Caki2 (cell line): ENCODE measurements at places on chromosomes 2 and 18.
A peak's percentile ranks its signal among the peaks of the same experiment; 100 is the strongest.

- no peak for DNase-seq
These were observed 91.9 kb upstream of the POU3F3 start for GRCh38 chr2:104762031-104762430.

DNA sequence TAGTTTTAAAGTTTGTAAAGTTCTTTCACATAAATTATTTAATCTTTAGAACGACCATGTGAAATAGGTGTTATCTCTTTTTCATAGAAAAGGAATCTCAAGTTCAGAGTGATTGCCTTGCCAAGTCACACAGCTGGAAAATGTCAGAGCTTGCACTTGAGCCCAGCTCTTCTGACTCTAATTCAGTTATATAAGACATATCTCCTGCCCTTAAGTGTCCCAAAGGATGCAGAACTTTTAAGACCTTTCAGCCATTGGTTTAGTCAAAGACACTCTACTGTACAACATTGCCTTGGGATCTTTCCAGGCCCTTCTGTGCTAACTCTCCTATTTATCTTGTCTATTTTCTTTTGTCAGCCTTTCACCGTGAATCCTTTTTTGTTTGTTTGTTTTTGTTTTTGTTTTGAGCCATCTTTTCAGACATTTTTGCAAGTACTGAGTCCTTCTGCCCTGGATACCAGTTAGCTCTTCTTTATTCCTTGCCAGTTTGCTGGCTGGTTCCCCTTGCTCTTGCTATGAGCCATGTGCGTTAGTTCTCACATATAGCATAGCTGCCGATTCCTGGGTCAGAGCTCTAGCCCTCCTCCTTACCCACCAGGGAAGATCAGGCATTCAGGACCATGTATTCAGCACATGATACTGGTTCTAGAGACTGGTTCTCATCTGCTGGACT is 160.0 kb upstream of the MYO3B start:
- DNase-seq: no peak

DNA sequence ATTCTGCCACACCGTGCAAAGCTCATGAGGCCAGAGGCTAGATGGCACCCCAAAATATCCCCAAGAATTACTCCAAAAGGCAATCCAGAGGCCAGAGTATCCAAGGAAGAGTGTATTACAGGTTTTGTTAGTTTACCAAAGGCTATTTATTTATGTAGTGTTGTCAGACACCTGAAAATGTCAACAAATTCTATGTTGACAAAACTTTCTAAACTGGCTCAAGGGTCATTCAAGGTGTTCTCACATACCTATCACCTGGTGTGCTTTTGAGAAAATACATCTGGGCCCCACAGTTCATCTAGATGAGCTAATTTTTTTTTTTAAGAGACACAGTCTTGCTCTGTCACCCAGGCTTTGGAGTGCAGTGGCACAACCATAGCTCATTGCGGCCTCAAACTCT is 12.4 kb upstream of the DTNB start:
- DNase-seq: no peak

GRCh38 chr2:198279026-198279425 is 474.6 kb downstream of the PLCL1 start:
- DNase-seq: no peak

- no peak for DNase-seq
These were observed 500.6 kb upstream of the MYT1L start for GRCh38 chr2:2831633-2832032.

DNA sequence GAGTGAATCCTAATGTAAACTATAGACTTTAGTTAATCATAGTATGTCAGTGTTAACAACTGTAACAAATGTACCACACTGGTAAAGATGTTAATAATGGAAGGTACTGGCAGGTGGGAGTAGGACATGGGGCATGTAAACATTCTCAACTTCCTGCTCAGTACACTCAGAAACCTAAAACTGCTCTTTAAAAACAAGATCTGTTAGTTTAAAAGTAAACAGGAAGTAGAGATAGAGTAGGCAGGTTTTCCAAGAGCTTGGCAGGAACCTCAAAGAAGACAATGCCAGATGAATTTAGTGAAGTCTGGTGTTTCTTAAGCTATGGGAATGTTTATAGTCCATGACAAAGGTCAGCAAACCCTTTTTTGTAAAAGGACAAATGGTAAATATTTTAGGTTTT is 46.6 kb downstream of the CCDC138 start:
- DNase-seq: no peak

GRCh38 chr2:61538920-61539520 is 864 bp upstream of the XPO1 start:
- DNase-seq: no peak

DNA sequence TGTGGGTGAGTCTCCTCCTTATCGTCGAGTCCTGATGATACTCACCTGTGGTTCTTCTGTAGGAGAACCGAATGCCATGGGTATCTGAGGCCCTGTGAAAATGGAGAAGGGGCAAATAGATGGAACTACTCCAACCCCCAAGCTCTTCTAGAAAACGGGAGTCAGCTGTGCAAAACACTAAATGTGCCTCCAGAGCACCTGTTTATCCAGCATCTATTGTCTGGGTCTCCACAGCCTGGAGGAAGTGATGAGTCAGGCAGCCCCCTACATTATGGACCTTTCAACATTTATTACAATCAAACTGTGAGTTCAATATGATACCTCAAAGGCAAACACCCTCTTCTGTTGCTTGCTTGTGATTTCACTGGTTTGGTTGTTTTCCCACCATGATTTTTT is 9.8 kb upstream of the LRRFIP1 start:
- no peak for DNase-seq

GRCh38 chr2:235614900-235615712 is 121.3 kb downstream of the AGAP1 start:
- peak; percentile 7 for DNase-seq

- DNase-seq: no peak
These were observed 717.9 kb upstream of the SLC8A1 start for GRCh38 chr2:41169744-41170143.

GRCh38 chr2:218169757-218170546 is 3.2 kb upstream of the CXCR1 start:
- no peak for DNase-seq

DNA sequence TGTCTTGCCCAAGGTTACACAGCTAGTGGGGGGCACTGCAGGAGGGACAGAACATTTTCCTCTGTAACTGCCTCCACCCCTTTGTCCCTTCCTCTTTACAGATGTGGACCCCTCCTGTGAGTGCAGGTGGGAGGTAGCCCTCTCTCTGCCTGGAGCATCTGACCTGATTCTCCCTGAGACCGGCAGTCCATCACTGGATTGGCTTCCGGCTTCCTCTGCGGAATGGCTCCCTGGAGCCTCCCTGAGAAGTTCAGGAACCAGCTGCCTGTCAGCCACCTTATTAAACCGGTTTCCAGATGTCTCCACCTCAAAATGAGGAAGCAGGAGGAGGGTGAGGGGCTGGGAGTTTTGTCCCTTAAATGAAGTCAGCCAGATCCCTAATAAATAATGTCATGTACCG is 67.3 kb upstream of the TNP1 start:
- no peak for DNase-seq

DNA sequence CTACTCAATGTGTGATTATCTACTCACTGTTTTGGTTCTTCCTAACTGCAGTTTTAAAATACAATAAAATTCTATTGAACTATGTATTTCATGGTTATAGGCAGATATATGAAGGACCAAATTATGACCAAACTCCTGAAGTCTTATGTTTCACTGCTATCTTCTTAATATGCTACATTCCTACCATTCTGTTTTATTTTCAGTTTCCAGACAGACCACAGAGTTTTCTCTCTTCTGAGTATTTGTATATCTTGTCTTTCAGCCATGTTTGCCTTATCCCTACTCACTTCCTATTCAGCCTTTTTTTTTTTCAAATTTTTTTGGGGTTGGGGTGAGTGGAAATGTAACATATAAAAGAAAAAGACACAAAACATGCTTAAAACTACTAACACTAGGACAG is 6.3 kb downstream of the RFTN2 start:
- no peak for DNase-seq

GRCh38 chr2:65129286-65129825 is 550 bp downstream of the RAB1A start:
- no peak for DNase-seq

- DNase-seq: no peak
These were observed 27.5 kb upstream of the ALPP start for GRCh38 chr2:232350804-232351685.

DNA sequence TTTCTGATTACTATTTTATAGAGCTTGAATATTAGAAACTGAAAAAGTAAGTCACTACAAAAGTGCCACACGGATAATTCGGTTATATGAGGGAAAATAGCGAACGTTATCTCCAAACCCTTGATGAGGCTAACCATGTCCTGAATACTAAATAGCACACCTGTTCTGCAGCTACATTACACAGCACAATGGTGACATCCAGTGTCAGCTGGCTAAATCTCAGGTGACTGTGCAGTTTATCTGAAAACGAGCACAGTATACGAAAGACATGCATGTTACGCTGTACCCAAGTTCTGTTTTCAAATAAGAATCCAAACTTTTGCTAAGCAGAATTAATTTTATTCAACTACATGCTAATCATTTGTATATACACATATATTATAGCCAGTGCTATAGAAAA is 9.0 kb downstream of the CCDC68 start:
- no peak for DNase-seq

- no peak for DNase-seq
These were observed 16.1 kb downstream of the GAREM1 start for GRCh38 chr18:32454593-32454992.

GRCh38 chr2:124975224-124975623 is 950.1 kb downstream of the CNTNAP5 start:
- no peak for DNase-seq

DNA sequence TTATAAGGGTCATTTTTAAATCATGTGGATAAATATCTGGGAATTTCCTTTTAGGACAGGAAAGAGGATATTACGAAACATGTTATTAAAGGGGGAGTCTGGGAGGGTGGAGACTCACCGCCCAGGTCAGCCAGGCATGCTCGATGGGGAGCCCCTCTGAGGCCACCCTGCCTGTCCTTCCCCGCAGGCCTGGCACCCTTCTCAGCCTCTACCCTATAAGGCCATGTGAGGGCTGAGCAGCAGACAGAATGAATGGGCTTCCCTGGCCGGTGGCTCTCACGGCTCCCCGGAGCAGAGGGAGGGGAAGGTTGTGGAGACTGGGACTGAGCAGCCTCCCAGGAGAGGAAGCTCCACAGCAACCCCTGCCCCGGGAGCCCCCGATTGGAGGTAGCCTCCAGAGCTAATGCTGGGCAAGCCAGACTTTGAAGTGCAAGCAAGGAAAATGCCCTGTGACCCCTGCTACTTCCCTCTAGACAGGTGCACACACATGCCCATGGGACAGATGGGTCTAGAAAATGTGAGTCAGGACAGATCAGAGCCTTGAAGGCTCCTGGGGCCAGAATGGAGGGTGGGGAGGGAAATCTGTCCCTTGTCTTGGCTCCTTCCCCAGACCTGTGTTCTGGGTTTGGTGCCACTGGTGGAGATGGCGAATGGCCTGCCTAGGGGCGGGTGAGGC is 13.2 kb upstream of the ARMC9 start:
- DNase-seq: no peak

GRCh38 chr2:219230059-219230540 is 494 bp downstream of the ANKZF1 start:
- DNase-seq: peak; percentile 54

GRCh38 chr2:76157531-76157930 is 446.8 kb upstream of the GCFC2 start:
- no peak for DNase-seq

DNA sequence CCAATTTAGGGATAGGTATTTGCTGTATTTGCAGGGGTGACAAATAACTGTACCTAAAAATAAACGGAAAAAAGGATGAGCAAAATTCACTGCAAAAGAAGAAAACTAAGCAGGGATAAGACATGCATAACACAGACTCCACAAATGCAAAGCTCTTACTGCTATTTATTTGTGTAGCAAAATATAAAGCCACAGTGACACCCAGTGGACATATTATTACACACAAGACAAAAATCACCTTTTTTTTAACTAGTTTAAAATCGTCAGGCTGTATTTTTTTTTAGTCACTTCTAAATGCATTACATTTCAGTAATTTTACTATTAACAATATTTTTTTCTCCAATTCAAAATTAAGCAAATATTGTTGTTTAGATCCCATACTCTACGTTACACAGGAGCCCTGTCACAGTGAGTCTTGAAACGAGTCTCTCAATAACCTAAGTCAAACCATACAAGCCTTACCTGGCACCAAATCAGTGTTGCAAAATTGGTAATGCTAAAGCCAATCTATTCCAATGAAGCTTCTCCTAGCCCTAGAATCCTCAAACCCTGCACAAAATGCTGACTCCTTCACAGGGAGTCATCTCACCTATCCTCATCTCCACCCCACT is 23.7 kb downstream of the METTL4 start:
- peak; percentile 27 for DNase-seq

GRCh38 chr2:64359171-64359891 is 94.6 kb upstream of the LGALSL start:
- DNase-seq: no peak

DNA sequence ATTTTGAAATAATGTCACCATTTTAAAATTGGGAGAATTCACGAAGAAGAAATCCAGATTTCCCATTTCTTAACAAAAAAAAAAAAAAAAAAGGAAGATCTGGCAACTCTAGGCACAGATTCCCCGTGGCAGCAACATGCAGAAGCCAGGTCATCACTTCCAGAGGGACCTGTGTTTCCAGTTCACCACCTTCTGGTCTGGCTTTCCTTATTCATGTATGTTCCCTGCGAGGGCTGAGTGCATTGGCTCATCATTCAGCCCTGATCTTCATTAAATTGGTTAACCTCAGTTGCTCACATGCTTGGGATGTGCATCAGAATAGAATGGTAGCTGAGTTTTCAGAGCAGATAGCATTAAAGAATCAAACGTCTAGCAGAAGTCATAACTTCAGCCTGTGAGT is 25.0 kb upstream of the MAP3K20 start:
- no peak for DNase-seq

GRCh38 chr2:72096181-72096580 is 51.5 kb downstream of the CYP26B1 start:
- DNase-seq: no peak

GRCh38 chr2:191171286-191171685 is 20.5 kb upstream of the STAT4 start:
- no peak for DNase-seq

DNA sequence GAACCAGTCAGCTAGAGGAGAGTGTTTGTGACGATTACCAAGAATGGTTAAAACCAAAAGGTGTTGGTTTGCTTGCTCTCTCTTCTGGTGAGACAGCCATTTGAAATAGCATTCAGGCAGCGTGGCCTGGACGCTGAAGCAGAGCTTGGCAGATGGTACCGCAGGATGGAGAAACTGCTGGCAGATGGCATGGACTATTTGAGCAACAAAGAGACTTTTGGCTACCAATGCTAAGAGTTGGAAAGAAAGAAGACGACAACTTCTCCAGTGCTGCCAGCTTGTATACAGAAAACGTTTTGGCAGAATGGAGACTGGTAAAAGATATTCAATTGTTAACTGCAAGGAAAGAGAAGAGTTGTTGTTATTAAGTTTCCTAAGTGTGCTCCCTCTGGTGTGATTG is 315.0 kb downstream of the PARD3B start:
- no peak for DNase-seq
